Effector CD4-positive, alpha-beta T cell (primary cell): ENCODE measurements at places on chromosomes 11 and 22.

GRCh38 chr11:117953024-117953671 is 23.9 kb upstream of the TMPRSS13 start:
- DNase-seq, result peak; percentile 24

DNA sequence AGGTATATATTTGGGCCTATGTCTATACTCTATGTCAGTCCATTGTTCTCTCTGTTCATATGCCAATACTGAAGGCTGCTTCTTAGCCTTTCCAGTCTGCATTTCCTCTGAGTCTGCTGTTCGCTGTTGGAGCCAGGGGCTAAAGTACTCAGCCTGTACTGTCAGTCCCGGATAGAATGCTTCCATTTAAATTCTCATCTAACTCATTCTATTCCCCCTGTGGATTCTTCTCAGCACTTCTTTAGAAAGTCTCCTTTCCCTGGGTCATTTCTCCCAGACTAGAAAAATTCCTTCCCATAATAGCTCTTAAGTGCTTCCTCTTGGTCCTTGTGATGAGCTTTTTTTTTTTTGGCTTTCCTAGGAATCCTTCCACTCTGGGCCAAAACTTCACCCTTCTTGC is 293.1 kb downstream of the KIRREL3 start:
- no peak for DNase-seq

DNA sequence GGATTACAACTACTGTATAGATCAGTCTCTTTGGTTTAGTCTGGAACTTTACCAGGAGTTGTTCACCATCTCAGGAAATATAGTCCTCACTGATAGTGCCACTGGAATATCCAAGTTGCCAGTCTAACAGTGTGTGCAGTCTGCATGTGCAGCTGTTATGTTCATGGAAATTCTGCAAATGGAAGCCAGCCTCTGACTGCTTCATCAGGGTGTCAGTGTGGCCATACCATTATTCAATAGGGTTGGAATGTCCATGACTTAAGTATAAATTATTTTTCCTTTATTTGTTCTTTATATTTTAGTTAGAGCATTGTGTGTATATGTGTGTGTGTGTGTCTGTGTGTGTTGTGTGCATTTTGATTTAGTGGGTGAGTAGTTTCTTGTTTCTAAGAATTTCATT is 51.8 kb downstream of the C11orf96 start:
- DNase-seq, result no peak

- DNase-seq, result no peak
These were observed 122.7 kb downstream of the DBX1 start for GRCh38 chr11:20037396-20038153.

GRCh38 chr11:2220173-2220771 is 48.7 kb upstream of the TH start:
- no peak for DNase-seq

DNA sequence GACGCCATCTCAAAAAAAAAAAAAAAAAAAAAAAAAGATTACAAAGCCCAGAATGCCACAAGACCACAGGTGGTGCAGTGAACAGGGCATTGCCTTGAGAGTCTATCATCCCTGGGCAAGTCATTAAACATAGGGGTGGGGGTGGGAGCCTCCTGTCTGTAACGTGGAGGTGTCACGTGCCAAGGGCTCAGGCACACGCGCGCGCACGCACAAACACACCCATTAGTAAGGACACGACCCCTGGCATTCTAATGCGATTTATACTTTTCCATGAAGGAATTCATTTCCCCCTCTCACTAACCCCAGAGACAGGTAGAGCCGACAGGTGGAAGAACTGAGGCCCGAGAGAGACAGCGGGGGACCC is 5.8 kb upstream of the GCAT start:
- no peak for DNase-seq

GRCh38 chr11:129458278-129458677 is 82.6 kb downstream of the BARX2 start:
- no peak for DNase-seq

GRCh38 chr22:49807129-49807528 is 20.5 kb downstream of the BRD1 start:
- no peak for DNase-seq

DNA sequence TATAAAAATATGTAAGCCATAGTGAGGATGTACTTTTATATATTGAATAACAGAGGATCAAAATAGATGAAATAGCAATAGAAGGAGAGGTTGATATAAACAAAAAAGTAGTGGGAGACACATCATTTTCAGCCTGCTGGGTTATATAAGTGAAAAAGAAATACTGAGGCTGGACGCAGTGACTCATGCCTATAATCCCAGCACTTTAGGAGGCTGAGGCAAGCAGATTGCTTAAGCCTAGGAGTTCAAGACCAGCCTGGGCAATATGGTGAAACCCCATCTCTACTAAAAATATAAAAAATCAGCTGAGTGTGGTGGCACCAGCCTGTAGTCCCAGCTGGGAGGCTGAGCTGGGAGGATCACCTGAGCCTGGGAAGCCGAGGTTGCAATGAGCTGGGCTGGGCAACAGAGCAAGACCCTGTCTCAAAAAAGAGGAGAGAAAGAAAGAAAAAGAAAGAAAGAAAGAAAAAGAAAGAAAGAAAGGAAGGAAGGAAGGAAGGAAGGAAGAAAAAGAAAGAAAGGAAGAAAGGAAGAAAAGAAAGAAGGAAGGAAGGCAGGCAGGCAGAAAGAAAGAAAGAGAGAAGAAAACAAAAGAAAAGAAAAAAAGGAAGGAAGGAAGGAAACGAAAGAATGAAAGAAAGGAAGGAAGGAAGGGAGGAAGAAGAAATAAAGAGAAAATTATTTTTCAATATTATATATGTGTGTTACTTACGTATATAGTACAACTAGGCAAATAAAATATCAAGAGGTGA is 7.0 kb upstream of the P2RY2 start:
- DNase-seq, result no peak

DNA sequence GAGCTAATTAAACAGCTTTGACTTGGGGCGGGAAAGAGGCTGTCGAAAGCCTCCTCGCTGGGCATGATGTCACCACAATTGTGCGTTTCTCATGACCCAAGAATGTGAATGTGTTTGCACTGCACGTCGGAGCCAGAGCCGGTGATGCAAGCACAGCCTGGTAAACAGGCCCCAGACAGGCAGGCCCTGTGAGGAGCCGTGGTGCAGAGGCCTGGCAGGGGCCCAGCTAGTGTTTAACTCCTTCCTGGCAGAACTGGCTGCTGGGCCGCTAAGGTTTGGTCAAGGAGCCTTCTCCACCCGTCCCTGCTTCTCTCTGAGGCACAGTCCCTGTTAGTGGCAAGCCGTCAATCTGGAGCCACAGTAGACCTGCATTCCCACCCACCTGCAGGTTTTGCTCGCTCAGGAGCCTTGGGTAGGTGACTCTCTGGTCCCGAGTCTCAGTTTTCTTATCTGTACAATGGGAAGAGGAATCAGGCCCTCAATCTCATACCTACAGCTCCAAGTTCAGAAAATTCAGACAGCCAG is 25.4 kb upstream of the SMTN start:
- no peak for DNase-seq

GRCh38 chr11:65128182-65129145 is 5.9 kb downstream of the SYVN1 start:
- DNase-seq, result no peak

- no peak for DNase-seq
These were observed 20.5 kb downstream of the COA4 start for GRCh38 chr11:73856031-73856567.

DNA sequence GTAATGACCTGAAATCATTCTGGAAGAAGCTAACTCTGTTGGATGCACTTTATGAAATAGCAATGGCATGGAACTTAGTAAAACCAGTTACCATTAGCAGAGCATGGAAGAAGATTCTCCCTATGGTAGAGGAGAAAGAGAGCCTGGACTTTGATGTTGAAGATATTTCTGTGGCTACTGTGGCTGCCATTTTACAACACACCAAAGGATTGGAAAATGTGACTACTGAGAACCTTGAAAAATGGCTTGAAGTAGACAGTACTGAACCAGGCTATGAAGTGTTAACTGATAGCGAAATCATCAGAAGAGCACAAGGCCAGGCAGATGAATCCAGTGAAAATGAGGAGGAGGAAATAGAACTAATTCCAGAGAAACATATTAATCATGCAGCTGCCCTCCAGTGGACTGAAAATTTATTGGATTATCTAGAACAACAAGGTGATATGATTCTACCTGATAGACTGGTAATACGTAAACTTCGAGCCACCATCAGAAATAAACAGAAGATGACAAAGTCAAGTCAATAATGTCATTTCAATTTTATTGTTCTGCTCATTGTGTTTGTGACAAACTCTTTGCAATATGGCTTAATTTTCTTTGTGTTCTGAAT is 2.0 kb downstream of the JRKL start:
- no peak for DNase-seq

DNA sequence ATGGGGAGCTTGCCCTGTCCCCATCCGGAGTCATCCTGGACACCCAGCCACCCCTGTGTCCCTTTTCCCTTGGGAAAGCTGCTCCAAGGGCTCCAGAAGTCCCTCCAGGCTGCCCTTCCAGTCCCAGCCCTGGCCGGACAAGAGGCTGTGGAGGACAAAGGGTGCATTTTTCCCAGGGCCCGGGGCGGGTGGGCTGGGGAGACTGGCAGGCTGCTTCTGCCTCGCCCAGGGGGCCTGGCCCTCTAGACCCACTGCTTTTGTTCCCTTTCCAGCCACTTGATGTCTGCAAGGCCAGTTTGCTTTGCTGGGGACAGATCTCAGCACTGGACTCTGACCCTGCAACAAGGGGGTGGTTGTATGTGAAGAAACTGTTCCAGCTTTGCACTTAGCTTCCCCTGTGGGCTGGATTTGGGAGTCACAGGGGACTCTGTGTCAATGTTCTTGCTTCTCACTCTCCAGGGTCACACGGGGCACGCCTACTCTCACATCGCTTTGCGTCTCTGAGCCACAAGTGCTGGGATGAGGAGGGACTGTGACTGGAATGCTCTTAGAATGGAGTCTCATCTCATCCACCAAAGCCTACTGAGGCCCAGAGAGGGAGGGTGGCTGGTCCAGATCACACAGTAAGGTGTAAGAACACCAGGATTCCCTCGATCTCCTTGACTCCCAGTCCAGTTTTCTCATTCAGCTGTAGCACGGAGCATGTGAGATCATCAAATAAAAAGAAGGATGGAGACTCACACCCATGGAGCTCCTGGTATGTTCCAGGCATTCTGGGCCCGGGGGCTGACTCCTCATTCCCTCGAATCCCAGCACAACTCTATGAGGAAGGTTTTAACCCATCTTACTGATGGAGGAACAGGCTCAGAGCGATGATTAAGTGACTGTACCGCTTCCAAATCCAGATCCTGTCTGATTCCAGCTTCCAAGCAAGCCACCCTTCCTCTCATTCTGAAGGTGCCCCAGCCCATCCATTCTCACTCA is 59.9 kb downstream of the FBXO7 start:
- DNase-seq, result no peak

DNA sequence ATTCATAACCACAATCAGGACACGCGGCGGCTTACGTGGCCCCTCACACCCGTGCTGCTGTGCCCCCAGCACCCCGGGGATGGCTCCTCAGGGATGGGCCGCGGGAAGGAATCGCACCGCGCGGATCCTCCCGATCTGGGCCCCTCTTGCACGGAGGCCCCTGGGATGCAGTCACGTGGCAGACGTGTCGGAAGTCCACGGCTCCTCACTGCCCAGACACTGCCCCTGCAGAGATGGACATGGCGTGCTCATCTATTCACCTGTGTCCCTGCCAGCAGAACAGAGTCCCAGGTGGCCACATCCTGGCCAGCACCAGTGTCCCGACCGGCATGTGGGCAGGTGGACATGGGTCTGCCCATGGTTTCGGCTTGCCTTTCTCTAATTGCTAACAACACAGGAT is 12.8 kb downstream of the MOB2 start:
- DNase-seq, result no peak

GRCh38 chr22:43926349-43926710 is 2.7 kb downstream of the PNPLA3 start:
- DNase-seq, result no peak

DNA sequence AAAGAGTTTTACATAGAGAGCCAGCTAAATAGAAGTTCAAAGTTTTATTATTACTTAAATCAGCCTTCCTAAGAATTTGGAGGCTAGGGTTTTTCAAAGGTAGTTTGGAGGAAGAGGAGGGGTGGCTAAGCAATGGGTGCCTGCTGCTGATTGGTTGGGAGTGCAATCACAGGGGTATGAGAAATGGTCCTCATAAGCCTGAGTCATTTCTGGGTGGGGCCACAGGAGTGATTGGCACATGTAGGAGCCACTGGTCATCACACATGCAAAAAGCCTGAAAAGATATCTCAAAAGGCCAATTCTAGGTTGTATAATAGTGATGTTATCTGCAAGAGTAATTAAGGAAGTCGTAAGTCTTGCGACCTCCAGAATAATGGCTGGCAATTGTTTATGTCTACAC is 12.9 kb downstream of the OR51L1 start:
- no peak for DNase-seq

DNA sequence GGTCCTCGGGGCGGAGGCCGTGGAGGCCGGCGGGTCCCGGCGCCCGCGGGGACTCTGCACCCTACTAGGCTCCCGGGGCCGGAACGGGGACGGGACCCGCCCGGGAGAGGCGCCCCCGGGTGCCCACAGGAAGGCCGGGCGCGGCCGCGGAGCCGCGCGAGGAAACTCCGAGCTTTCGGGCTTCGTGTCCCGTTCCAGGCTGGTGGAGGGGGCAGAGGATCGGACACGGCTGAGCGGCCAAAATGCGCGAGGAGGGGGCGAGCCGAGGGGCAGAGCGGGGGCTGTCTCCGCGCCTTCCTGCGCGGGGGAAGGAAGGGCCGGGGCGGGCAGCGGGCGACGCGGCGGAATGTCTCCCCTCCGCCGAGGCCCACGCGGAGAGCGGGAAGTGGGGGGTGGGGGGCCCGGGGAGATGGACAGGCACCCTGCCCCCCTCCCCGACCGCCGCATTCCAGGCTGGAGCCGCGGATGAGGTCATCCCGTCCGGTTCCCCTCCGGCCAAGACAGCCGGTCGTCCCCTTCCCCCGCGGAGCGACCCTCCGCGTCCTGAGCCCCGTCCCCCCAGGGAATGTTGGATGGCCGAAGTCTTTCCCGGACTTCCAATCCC is 430 bp downstream of the CDC42EP1 start:
- no peak for DNase-seq

- no peak for DNase-seq
These were observed 35.0 kb downstream of the TIMP3 start for GRCh38 chr22:32836280-32837123.

DNA sequence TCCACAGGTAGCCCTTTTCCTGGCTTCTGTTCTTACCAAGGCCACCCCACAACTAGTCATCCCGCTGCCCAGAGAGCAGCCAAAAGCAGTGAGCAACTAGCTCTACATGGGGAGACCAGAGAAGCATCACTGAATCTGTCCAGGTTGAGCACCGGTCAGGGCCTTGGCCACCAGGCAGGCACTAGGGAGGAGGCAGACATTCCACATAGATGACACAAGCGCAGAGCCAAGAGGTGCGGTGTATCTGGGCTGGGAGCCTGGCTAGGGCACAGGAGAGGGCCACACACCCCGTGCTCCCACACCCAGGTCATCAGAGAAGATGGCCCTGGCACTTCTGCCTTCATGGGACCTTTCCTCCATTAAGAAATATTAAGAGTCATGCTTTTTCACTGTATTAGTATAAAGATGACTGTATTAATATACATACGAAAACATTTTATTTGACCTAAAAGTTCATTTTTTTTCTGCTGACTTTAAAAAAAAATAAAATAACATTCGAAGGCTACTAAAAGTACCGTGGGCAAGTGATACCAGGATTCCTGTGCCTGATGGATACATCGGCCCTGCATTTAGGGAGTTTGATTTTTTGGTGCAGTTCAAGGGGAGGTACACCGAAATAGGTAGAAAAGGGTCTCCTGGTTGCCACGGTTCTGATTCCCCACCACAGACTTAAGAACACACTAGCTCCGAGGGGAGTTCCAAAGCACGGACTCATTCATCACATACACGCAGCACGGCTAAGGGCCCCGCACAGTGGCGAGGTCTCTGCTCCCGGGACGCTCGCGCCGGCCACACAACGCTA is 1.2 kb downstream of the DGCR2 start:
- DNase-seq, result no peak

- no peak for DNase-seq
These were observed 1.5 kb downstream of the ZNRF3 start for GRCh38 chr22:28884747-28885350.
